Neural progenitor cell (in vitro differentiated cells): ENCODE measurements at places on chromosomes 13 and 19.
A peak's percentile ranks its signal among the peaks of the same experiment; 100 is the strongest.

DNA sequence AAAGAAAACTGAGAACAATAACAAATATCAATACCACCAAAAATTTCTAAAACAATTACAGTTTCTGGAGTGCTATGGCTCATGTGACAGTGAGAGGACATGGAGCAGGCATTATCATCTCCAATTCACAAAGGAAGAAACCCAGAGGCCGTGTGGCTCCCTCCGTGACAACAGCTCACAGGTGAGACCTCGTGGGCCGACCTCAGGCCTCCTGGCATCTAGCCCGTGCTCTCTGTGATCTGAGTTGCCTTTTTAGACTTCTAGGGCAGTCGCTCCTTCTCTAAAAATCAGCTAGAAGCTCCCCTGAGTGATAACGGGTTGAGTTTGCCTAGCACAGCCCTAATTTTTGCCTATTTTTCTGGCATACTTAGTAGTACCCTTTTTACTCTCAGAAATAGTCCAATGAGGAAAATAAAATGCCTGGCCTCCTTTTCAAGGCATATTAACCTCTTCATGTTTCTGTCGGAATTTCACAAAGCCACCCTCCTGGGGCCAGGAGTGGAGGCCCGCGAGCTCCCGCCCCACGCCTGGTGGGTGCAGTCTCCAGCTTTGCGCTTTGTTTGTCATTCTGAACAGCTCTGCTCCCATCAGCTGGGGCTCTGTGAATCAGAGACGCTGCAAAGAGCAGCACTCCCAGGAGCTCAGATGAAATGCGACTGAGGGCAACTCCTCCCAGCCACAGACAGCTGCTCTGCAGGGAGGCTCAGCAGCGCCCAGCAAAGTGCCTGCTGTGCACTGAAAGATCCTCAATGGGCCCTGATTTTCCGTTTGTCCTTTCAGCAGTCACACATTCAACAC, 292.5 kb downstream of the UQCRFS1 start:
- DNase-seq: peak; percentile 53

- DNase-seq: no peak
Measured at GRCh38 chr19:14116918-14117578, 514 bp downstream of the PRKACA start.

GRCh38 chr13:114256547-114256946, 21.9 kb downstream of the CDC16 start:
- no peak for DNase-seq

GRCh38 chr19:39754971-39755370, 17.1 kb upstream of the CLC start:
- no peak for DNase-seq

DNA sequence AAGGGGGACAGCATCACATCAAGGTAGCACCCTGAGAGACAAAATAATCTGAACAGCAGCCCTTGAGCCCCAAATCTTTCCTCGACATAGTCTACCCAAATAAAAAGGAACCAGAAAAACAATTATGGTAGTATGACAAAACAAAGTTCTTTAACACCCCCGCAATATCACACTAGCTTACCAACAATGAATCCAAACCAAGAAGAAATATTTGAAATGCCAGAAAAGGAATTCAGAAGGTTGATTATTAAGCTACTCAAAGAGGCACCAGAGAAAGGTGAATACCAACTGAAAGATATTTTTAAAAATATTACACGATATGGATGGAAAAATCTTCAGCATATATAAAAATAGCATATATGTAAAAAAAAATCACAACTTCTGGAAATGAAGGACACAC, 252.9 kb upstream of the SLITRK6 start:
- DNase-seq: no peak

GRCh38 chr19:34327851-34328250, 37.1 kb upstream of the GPI start:
- no peak for DNase-seq

- no peak for DNase-seq
Measured at GRCh38 chr13:29336356-29336755, 259.1 kb downstream of the SLC7A1 start.

GRCh38 chr13:45630791-45631190, 15.3 kb upstream of the ERICH6B start:
- DNase-seq: no peak

DNA sequence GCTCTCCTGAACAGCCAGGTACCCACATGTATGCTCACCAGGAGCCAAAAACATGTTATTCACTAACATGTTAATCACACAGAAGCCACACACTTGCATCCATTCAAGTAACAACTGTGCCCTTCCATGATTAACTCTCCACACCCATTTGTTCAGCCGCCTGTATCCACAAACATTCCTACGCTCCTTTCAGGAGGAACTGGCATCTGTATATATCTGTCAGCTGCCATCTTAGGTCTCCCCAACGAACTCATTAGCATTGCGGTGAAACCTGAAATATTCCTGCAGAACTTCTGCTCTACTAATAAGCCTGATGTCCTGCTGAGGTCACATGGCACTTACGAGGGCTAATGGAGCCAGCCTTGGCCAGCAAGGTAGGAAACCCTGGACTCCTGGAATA, 33.0 kb downstream of the OLFM2 start:
- DNase-seq: no peak

DNA sequence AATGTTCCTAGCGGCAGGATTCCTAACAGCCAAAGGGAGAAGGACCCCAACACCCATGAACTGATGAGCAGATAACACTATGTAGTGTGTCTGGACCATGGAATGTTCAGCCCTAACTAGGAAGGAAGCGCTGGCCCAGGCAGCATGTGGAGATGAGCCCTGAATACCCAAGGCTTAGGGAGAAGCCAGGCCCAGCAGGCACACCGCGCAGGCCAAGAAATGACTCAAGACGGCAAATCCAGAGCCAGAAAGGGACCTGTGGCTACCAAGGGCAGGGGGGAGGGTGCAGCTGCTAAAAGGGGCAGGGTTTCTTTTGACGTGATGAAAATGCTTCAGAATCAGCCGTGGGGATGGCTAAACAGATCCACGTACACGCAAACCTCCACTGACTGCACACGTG, 20.7 kb upstream of the TINCR start:
- DNase-seq: no peak

DNA sequence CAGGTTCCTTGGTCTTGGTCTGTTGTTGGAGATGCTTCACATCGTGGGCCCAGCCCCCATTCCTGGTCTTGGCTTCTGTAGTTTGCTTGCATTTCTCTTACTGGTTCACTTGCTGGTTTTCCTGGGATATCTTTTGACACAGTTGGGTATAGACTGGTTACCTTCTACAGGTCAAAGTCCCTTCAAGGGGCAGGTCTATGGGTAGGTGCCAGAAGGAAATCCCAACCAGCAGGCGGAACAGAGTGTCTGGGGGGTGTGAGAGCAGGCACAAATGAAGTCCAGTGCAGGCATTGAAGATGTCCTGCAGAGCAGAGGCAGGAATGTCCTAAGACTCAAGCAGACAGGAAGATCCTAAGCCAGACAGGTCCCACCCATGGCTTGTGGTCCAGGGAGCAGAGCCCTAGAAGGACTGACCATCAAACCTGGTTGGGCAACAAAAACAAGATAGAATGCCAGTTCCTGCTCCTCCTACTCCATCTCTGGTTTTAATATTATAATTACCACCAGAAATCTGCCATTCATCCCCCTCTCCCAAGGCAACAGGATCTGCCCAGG, 17.7 kb upstream of the WASF3 start:
- DNase-seq: no peak

- peak; percentile 97 for DNase-seq
Measured at GRCh38 chr19:46697204-46697960, 19.5 kb downstream of the PRKD2 start.

DNA sequence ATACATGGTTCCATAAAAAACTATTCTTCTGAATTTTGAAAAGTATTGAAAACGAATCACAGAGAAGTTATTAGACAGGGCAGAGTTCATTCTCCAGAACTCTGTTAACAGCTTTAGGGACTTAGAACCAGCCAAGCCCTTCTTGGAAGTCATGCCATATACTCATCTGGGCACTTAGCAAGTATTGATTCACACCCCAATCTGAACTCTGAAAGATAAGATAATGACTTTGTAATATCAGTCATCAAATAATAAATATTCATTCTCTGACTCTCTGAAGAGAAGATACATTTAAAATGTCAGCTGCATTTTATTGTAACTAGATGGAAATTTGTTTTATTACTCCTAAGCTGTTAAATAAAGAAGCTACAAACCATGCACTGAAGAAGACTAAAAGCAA, 43.8 kb upstream of the ITM2B start:
- DNase-seq: no peak

DNA sequence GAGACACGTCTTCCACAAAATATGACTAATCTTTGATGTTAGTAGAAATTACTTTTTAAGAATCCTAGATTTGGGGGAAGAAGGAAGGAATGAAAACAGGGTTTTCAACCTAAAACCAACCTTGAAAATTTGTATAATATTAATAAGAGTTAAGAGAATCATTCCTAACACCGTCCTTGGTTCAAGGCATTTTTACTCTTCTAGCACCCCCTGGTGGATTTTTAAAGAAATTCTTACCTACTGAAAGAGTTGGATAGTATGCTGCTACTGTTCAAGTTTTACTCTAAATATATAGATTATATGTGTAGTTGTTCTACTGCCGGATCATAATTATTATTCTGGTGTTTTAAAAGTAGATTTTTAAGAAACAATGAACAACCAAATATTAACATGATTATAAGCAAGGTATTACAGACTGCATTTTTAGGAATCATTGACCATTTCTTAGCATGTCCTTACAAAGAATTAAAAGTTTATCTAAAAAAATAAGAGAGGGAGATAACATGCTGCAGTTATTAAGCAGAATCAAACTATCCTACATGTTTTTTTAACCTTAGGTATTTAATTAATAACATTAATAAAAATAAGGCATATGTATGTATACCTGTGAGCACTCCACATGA, 7.4 kb upstream of the SLITRK6 start:
- DNase-seq: peak; percentile 62

DNA sequence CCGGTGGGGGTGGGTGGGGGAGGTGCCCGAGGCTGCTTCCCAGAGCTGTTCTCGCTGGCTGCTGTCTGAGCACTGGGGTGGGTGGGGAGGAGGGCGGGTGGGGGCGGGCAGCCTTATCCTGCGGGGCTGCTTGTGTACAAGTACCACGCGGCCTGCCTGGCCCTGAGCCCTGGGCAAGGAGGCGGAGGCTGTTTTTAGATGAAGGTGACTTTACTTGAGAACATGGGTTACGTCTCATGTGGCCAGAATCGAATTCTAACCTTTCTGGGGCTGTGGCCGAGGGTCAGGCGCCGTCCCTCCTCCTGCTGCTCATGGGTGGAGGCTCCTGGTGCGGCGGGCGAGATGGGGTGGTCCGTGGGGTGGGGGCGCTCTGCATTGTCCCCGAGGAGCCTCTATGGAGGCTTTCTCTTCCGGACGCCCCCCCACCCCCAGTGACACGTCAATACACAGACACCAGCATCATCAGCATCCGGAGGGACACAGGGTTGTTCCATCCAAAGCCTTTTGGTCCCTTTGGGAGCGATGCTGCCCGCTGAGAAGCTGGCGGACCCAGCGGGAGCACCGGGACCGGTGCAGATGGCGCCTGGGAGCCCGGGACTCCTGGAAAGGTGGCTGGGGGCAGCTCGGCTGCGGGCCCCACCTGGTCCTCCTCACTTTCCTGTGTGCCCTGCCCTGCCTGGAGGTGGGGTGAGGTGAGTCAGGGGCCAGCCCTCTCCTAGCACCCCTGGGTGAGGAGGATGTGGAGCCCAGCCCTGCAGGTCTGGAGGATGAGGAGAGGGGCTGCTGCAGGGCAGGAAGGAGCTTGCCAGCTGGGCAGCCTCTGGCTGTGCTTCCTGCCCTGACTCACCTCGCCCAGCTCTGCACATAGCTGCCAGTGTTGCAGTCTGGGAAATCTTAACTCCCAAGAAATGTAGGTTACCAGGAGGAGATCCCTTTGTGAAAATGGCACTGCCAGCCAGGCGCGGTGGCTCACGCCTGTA, 3.4 kb downstream of the BSG start:
- DNase-seq: no peak

DNA sequence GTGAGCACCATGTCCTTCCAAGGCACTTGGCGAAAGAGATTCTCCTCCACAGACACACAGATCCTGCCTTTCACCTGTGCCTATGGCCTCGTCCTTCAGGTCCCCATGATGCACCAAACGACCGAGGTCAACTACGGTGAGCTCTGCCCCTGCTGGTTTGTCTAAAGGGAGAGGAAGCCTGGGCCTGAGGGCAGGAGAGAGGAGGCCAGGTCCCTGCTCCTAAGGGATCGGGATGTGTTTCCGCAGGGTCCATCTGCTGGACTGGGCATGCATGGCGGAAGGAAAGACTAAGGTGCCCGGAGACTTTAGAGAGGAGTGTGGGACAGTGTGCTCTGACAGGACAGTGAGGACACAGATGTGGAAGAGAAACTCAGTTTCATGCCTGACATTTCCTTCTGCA, 7.6 kb downstream of the SERPINE3 start:
- DNase-seq: no peak

- no peak for DNase-seq
Measured at GRCh38 chr13:113157206-113157928, 1.1 kb upstream of the PROZ start.
